ENCODE measurements at places on chromosomes 3 and 15. TPM values are rescaled to one million over a fixed set of nuclear protein-coding genes. Genes with fewer than 3 reads are reported as not detected.

The SNX33 gene
- 1.2 TPM for total RNA-seq

The CHL1 gene
- 1,010 TPM for total RNA-seq

The UQCRC1 gene
- 149 TPM for total RNA-seq

The PYDC2 gene
- not detected for total RNA-seq

DNA sequence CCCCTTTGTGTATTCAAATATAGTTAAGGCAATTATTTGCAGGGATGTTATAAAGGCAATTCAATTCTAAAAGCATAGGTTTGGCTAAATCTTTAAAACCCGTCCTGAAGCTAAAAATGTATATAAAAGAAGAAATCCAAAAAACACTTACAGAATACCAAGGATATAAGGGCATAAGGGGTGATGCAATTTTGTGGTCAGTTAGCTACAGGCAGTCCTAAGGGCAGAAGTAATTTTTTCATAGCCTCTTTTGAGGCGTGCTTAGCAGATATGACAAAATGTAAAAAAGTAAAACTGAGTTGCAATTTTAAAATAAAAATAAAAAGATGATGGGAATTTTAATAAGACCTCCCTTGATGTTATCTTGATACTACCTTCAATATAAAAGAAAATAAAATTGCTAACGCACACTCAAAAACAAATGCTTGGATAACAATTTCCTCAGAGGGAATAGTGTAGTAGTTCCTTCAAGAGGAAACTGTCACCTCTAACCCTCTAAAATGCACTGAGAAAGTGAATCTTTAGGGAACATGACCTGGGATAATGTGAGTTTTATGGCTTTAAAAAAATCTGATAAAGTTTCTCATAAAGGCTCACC is 104.2 kb downstream of the MYH15 start:
- no peak for DNase-seq

- DNase-seq = no peak
Observed at GRCh38 chr3:138817695-138818094, 17.0 kb downstream of the PIK3CB start.

- DNase-seq = no peak
Observed at GRCh38 chr15:39359771-39360170, 221.1 kb upstream of the THBS1 start.

GRCh38 chr3:99532246-99532645 is 106.1 kb upstream of the COL8A1 start:
- peak; percentile 8 for DNase-seq

DNA sequence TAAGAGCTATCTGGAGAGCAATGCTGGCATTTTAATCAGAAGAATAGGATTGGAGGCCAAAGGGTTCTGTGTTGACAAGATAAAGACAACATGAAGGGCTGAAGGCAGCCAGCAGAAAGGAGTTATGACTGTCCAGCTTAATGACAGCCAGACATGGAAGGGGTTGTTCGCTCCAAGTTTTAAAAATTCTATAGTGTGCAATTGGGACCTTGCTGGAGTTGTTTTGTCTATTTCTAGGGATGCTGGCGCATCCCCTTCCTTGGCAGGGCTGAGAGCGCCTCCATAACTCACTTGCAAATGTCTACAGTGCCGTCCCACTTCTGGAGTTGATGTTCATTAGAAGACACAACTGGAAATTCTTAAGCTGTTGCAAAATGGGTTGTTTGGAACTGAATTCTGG is 200.7 kb downstream of the TLE3 start:
- no peak for DNase-seq

DNA sequence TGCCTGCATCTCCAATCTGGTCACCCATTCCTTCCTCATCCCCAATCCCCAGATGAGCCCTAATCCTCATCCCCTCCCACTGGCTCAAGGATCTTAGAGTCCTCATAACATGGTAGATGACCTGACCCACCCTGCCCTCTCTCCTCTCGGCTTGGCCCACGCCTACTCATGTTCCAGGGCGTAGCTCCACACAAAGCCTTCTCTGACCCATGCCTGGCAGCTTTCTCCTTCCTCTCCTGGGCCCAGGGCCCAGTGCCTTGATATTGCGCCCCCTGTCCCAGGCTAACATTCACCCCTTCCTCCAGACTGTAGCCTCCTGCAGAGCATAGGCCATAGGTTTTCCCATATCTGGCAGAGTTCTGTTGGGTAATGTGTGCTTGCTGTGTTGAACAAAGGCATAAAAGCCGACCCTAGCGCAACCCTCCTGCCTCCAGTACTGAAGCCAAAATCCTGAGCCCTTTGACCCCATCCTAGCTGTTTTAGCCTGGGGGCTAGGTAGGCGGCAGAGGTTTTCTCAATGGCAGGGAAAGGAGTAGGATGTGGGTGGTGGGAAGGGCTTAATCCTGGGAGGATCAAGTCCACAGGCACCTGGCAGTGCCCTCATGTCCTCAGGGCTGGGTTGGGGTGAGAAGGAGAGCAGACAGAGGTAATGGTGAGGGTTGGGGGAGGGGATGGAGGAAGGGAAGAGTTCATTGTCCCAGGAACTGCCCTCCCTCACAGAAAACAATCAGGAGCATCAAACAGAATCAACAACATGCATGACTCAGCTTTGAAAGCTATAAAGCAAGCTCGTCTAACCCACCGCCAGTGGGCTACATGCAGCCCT is 35.5 kb downstream of the MESD start:
- no peak for DNase-seq

GRCh38 chr3:52521881-52522650 is 11.6 kb downstream of the NT5DC2 start:
- DNase-seq = no peak

DNA sequence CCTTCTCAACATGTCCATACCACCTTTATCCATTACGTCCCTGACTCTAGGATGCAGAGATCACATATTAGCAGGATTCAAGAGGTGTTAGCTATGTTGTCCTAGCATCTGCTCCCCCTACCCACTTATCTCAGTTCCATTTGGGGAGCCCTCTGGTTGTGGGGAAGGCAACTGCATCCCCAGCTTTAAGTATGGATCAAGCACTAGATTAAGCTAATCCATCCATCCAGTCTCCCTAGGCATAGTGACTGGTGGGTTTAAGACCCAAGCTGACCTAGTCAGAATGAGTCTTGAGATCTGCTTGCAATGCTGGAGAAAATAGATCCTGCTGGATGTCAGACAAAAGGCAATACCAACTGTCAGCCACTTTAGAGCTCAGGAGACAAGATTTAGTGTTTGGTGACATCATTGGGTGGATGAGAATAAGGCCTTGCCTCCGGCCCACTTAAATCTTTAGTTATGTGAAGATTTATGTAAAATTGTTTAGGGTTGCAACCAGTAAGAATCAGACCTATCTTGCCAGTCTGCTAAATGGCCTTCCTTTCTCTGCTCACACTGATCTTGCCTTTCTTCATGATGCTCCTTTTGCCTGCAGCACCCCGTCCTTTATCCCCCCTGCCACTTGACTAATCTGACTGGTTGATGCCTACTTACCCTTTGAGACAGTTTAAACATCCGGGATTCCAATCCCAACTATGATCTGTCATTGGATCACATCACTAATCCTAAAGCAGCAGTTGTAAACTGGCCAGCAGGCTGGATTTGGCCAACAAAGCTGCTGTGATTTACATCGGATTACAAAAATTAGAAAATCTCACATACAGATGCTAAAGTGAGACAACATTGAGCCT is 2.1 kb upstream of the ISY1 start:
- no peak for DNase-seq

All from frontal cortex (tissue), 4 donors.